ENCODE measurements at places on chromosomes 7 and 10.

DNA sequence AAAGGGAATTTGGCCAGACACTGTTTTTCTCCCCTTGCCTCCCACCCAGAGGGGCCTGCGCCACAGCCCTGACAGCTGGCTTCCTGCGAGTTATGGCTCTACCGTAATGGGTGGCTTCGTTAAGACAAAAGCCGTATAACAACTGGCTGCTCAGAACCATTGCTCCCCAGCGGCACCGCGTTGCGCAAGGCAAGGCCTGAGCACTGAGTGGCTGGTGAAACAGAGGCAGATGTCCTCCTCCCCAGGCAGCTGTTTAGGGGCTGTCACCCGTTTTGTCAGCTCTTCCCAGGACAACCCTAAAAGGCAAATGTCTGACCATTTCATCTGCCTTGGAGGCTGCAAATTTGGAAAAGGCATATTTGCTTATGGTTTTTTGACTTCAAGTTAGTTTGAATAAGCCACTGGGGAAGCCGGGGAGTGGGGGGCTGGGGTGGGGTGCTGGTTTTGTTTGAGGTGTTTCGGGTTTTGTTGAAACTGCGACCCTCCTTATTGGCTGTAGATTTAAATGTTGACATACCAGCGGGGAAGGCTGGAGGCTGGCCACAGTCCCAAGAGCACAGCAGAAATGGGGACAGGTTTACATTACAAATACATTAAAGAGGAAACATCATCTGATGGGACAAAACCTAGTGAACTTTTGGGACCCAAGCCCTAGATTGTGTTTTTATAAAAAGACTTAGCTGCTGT, 681 bp upstream of the SPOCK2 start:
- DNase-seq: no peak

DNA sequence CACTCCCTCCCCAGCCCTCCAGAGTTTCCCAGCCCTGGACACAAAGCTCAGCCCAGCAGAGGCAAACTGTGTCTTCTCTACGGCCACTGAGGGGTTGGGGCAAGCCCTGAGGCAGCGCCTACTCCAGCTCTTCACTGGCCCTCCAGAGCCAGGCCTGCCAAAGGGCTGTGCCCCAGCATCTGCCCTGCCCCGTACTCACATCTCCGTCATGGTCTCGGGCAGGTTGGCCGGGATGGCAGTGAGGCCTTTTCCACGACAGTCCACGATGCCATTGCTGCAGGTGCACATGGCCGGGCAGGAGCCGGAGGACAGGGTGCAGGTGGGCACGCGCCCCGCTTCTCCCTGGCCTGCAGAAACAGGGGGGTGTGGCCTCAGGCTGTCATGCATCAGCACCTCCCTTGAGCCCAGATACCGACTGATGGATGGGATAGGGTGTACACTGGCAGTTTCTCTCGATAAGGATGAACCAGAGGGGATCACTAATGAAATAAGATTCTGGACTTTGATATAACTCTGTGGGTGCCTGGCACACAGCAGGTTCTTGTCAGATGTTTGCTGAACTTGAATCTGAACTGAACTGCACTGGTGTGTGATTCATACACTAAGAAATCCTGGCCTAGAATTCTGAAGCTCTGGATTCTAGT, 125.2 kb downstream of the SLIT1 start:
- DNase-seq: no peak

GRCh38 chr10:130369645-130370381, 233.6 kb downstream of the GLRX3 start:
- DNase-seq: no peak

- DNase-seq: no peak
These were observed 2.1 kb downstream of the CAMK1D start for GRCh38 chr10:12351447-12351846.

GRCh38 chr10:64070241-64070640, 549.0 kb downstream of the REEP3 start:
- DNase-seq: no peak

- DNase-seq: peak; percentile 61
These were observed 519 bp downstream of the PITRM1 start for GRCh38 chr10:3172081-3172445.

All from Kasumi-1 (cell line).